Activated T-helper 1 cell treated with anti-CD3 and anti-CD28 coated beads, Interleukin-12 subunit alpha, Interleukin-12 subunit beta, Interleukin-2, Interleukin-4 antibody, amounts not matched to agents 30 ng/mL and 10 ng/mL and 1 ng/mL, durations not matched to agents 14 hours and 24 hours and 36 hours (primary cell): ENCODE measurements at places on chromosomes 16 and 17. TPM values are rescaled to one million over a fixed set of nuclear protein-coding genes. Genes with fewer than 3 reads are reported as not detected.

C1QL1 gene
- total RNA-seq = 0.39 and 0.54 TPM in 2 replicates

- H3K4me3 ChIP-seq = no peak overlapping the region
- no peak overlapping the region for H3K27ac ChIP-seq
- peaks cover 6% of the 10 kb centered on the region for H3K4me1 ChIP-seq
- H3K27me3 ChIP-seq = peaks cover 83% of the 10 kb centered on the region
- H3K36me3 ChIP-seq = peaks cover 1% of the 10 kb centered on the region
Measured at GRCh38 chr17:48717367-48718226, 4.7 kb downstream of the PRAC1 start.

SLC46A1 gene
- 7.8 and 8.1 TPM in 2 replicates for total RNA-seq

DNA sequence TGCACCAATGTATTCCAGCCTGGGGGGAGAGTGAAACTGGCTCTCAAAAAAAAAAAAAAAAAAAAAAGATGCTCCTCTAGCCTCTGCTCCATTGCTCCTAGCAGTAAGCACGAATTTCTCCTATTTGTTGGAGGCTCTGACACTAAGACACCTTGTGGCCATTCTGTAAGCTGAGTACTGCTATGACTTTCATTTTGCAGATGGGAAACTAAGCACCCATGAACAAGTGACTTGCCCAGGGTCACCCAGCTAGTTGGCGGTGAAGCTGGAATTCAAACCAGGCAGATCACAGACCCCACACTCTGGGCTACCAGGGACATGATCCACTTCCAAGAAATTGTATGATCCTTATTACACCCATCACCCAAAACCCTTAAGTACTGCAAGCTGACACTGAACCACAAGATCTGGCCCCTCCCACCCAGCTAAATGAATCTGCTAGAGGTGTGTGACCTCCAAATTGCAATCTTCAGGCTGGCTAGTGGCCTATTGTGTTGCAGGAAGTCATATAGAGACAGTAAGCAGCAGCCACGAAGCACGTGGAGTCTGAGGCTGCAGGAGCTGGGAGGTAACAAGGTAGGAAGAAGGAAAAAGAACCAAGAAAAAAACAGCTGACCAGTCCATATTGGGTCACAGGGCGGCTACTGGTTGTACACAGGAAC is 209.4 kb downstream of the XYLT1 start:
- peaks cover 29% of the 10 kb centered on the region for H3K4me1 ChIP-seq
- peak; percentile 15 for DNase-seq
- no peak overlapping the region for H3K27ac ChIP-seq
- H3K4me3 ChIP-seq = no peak overlapping the region

GRCh38 chr17:74733365-74734122 is 3.5 kb upstream of the RAB37 start:
- no peak overlapping the region for H3K4me3 ChIP-seq
- H3K4me1 ChIP-seq = peaks cover 32% of the 10 kb centered on the region
- H3K27ac ChIP-seq = peak overlapping the region; percentile 47
- peaks cover 4% of the 10 kb centered on the region for H3K27me3 ChIP-seq

DNA sequence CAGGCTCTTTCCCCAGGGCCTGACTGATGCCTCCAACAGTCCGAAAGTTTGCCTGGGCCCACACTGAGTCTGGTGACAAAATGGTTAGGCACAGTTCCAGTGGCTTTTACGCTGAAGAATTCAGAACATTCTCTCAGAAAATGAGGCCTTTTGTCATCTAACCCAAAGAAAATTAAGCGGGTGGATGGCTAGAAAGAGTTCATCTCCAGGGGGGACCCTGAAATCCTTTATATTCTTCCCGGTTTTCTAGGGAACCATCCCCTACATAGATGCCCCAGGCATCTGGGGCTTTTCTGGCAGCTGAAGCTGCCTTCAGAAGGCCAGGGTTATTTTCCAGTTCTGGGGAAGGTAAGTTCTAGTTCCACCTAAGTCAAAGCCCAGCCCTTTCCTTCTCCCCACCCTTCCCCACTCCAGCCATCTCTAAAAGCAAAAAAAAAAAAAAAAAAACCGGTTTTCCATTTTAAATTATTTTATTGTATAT is 2.2 kb downstream of the RASD1 start:
- H3K4me1 ChIP-seq = peaks cover 14% of the 10 kb centered on the region
- H3K4me3 ChIP-seq = no peak overlapping the region
- no peak for DNase-seq
- H3K27me3 ChIP-seq = peaks cover 14% of the 10 kb centered on the region

CDYL2 gene
- 93.4 and 97.1 TPM in 2 replicates for total RNA-seq

GRCh38 chr16:89292443-89293078 is 75.1 kb downstream of the ZNF778 start:
- DNase-seq = no peak
- H3K36me3 ChIP-seq = peaks cover 8% of the 10 kb centered on the region
- H3K4me1 ChIP-seq = peaks cover 17% of the 10 kb centered on the region

PIMREG gene
- total RNA-seq = 6.8 and 8.0 TPM in 2 replicates

DNA sequence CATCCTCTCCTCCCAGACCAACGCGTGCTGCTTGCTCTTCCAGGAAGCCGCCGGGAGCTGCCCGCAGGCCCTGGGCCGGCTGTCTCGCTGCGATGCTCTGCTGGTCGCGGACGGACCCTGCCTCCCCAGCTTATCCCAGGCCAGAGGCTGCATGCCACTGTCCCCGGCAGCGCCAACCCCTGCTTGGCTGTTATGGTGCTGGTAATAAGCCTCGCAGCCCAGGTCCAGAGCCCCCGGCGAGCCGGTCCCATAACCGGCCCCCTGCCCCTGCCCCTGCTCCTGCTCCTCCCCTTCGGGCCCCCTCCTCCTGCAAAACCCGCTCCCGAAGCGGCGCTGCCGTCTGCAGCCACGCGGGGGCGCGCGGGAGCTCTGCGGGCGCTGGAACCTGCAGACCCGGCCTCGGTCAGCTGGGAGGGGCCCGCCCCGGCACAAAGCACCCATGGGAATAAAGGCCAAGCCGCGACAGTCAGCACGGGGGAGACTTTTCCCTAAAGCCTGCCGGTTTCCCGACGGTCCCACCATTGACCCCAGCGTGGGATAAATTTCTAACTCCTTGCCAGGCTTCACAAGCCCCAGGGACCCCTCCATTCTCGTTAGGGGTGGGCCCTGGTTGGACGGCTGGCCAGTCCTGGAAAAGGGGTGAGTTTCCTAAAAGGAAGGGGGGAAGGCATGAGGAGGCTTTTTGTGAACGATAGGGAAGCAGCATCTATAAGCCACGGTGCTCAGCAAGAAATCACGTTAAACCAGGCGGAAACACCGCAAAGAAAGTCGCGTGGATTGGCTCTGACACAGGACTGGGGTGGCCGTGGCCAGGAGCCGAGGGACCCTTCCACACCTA is 11.2 kb downstream of the ENPP7 start:
- DNase-seq = peak; percentile 71
- no peaks in the 10 kb centered on the region for H3K36me3 ChIP-seq
- no peak overlapping the region for H3K4me3 ChIP-seq
- H3K27me3 ChIP-seq = peaks cover 27% of the 10 kb centered on the region

DNA sequence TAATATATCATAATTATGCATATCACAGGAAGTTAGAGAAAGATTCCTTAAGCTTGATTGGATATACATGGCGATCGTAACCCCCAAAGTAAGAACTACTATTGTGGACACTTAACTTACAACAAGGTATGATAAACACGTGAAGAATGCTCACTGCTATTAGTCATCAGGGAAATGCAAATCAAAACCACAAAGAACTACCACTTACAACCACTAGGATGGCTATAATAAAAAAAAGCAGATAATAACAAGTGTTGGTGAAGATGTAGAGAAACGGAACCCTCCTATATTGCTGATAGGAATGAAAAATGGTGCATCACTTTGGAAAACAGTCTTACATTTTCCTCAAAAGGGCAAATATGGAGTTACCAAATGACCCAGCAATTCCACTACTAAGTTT is 265.9 kb downstream of the SLC39A11 start:
- H3K36me3 ChIP-seq = peaks cover 6% of the 10 kb centered on the region
- no peak for DNase-seq
- no peaks in the 10 kb centered on the region for H3K4me1 ChIP-seq
- H3K27me3 ChIP-seq = no peaks in the 10 kb centered on the region
- no peak overlapping the region for H3K4me3 ChIP-seq

DNA sequence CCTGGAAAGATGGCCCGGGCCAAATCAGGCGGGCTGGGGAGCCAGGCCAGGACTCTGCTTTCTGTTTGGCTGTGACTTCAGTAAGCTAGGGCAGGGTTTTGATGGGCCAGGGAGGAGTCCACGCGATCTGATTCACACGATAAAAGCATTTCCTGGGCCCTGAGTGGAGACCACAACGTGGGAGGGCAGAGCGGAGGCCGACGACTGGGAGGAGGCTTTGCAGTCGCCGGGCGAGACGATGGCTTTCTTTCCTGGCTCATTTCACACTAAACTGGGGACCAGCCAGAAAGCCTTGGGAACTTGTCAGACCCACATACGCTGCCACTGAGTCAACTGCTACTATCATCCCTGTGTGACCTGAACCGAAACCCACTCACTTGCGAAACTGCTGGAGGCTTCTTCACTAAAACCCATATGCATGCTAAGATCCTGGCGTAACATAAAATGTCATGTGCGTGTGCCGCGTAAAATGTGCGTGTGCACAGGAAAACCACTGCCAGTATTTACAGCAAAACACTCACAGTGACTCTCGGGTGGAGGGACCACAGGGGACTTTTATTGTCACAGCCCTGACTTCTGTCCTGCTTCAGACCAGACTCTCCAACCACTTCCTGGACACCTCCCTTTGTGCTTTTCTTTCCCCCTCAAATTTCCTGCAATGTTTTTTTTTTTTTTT is 14.2 kb upstream of the RHBDF2 start:
- peaks cover 3% of the 10 kb centered on the region for H3K36me3 ChIP-seq
- peaks cover 5% of the 10 kb centered on the region for H3K27me3 ChIP-seq
- peak; percentile 86 for DNase-seq
- peak overlapping the region; percentile 72 for H3K4me3 ChIP-seq
- peaks cover 59% of the 10 kb centered on the region for H3K4me1 ChIP-seq
